ENCODE measurements at places on chromosomes 3 and 15.

DNA sequence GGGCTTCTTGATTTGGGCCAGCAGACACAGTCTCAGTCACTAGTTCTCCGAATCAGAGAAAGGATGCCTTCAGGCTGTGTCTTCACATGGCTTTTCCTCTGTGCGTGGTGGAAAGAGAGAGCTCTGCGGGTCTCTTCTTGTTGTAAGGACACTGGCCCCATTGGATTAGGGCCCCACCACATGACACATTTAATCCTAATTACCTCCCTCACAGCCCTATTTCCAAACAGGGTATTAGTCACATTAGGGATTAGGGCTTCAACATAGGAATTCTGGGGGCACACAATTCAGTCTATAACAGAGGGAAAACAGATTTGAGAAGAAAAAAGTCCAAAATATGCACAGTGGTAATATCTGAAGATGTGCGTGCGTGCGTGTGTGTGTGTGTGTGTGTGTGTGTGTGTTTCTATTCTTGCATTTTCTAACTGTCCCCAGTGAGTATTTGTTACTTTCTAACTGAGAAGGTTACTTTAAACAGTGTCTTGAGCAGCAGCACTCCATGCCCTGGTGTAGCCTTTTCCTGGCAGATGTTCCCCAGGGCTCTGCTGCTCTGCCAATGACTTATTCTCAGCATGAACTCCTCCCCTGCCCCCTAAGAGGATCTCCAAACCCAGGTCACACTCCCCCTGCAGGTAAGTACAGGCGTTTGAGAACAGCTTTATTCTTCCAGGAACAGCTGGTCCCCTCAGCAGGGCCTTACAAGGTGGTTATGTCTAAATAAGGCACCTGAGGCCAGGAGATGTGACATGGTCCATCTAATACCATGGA, 72.9 kb downstream of the RPL39L start:
- peak; percentile 31 for DNase-seq

- no peak for DNase-seq
These were observed 183.2 kb downstream of the NEK10 start for GRCh38 chr3:27186013-27186412.

DNA sequence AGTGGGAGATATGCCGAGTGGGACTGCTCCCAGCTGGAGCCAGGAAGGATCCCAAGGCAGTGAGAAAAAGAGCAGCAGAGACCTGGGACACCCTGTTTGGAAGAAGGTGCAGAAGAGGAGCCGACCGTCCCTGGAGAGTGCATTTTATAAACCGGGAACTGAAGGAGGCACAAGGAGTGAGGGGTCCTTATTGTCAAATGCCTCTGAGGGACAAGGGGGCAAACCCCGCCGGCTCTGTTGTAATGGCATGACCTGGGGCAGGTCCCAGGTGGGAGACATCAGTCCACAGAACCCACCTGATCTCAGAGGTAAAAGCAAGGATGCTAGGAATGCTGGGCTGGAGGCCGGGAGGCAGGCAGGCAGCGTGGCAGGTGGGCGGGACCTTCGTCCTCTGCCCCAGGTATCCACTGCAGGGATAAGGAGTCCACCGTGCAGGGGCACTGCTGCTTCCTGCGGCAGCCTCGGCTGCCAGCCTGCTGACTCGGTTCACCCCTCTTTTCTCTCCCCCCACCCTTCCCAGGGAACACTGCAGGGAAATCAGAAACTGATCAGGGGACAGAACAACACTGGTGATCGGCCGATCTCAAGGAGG, 26.9 kb downstream of the ADAMTS17 start:
- no peak for DNase-seq

GRCh38 chr3:96209699-96210098, 604.7 kb upstream of the EPHA6 start:
- no peak for DNase-seq

GRCh38 chr3:119702530-119703527, at the start of gene CFAP91:
CFAP91 (plus strand) TSS chr3:119703022; CDS start chr3:119703099, 77 bp downstream.
- DNase-seq = peak; percentile 92

- DNase-seq = no peak
These were observed 34.6 kb downstream of the DNASE1L3 start for GRCh38 chr3:58176185-58176530.

DNA sequence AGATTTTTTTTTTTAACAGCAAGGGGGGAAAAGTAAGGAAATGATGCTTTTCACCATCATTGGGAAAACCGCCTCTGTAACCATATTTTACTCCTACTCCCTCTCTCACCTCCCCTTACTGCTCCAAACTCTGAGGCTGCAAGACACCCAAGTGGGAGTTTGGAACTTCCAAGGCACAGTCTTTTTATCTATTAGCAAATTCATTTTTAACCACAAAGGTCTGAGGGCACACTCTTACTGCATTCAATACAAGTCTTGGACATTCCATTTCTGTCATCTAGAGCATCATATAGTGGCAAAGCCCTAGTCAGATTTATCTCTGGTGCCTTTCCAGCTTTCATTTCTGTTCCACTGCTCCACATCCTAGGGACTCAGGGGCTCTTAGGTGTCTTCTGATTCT, 13.2 kb downstream of the FAM162A start:
- peak; percentile 42 for DNase-seq

- no peak for DNase-seq
These were observed 20.7 kb upstream of the ADAMTS9 start for GRCh38 chr3:64708456-64708855.

DNA sequence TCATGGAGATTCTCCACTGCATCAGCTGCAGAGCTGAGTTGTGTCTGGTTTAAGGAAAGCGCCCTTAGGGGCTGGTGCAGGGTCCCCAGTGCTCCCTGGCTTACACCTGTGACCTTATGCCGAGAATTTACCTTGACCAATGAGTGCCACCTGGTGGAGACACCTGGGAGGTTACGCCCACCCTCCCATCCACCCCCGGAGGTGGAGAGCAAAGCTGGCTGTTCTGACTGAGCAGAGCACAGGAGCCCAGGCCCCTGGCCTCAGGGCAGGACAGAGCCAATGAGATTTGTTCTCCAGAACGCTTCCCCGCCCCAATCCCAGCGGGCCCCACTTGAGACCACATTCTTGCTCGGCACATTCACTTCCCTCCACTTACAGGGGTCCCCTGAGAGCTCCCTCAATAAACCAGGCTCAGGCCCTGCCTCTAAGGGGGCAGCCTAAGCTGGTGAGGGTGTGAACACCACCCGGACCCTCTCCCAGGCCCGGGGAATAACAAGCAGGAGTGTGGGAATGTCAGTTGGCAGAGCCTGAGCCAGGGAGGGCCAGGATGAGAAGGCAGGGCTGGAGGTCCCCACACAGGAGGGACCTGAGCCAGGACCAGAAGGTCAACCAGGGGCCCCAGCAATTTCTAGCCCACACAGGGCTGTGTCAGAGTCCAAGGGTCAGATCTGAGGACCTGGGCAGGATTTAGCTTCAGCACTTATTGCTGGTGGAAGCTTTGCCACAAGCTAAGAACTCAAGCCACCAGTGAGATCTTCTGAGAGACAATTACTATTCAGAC, 117.1 kb downstream of the TPRA1 start:
- no peak for DNase-seq

GRCh38 chr15:68630211-68630555, 51.4 kb downstream of the CORO2B start:
- DNase-seq = no peak

DNA sequence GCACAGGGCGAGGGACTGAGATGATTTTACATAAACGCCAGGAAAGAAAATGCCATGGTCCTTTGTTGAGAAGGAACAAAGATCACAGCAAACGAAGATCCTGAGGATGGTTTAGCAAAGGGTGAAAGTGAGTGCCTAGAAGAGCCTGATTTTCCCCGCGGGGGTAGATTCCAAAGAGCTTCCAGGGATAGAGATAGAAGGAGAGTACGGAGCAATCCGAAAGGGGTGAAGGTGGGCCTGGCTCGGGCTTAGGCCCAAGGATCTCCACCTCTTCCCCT, 977 bp downstream of the CDC25A start:
- no peak for DNase-seq

All from fibroblast of pulmonary artery (primary cell).